ENCODE measurements at places on chromosomes 13 and 19.
A peak's percentile ranks its signal among the peaks of the same experiment; 100 is the strongest.

DNA sequence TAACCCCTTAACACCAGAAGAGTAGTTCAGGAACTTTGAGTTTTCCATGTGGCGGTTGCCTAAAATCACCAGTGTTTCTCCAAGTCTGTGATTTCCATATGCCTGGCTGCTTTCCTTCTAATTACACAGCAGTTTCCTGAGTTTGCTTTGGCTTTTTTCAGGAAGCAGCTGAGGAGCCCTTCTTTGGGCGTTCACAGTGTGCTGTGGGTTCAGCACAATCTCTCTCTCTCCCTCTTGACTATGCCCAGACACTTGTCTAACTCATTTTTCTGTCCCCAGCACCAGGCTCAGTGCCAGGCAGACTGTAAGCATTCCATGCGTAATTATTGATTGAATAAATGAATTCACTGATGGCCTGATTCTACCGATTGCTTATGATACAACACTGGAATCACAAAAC is 19.7 kb downstream of the SCEL start:
- DNase-seq = no peak

DNA sequence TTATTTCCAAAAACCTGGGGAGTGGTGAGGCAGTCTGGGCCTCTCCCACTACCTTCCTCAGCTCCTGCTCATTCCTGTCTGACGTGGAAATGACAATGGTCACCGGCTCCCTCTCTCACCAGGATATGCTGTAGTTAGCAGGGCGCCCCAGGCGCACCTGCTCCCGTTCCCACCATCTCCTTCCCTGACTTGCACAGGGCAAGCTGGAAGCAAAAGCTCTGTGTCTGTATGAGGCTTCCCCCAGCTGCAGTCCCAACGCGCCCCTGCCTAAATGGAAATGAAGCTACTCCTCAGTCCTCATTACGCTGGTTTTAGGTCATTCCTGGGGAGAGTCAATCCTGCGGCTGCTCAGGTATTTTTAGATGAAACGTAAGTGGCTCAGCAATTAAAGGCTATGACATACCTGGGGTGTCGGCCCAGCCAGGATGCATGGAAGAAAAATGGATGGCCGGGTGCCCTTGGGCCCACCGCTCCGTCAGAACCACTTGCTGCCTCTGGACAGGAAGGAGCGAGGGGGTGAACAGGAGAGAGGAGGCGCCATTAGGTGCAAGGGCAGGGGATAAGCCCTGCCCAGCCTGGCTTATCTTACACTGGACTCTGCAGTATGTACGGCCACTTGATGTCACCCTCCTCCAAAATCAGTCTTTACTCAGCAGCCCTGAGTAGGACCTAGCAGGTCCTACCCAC is 32.4 kb downstream of the DHRS12 start:
- no peak for DNase-seq

DNA sequence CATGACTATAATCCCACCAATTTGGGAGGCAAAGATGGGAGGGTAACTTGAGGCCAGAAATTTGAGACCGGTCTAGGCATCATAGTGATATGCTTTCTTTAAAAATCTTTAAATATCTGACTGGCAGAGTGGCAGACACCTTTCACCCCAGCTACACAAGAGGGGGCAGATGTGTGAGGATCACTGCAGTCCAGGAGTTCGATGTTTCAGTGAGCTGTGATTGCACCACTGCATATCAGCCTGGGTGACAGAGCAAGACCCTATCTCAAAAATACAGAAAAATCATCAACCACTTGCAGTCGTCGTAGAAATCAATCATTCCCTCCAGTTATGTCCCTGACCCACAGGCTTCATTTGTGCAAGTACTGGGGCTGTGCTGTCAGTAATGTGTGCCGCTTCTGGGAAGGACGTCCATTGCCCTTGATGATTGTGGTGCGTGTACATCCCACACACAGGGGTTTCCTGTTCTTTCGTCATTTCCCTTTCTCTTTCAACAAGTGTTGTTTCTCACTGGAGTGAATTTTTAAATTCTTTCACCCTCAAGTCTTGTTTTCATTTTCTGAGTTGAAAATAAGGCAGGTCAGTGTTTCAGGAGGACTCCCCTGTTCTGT is 1.4 kb downstream of the LGALS14 start:
- no peak for DNase-seq

GRCh38 chr13:100306434-100306999 is 217.6 kb downstream of the PCCA start:
- no peak for DNase-seq

DNA sequence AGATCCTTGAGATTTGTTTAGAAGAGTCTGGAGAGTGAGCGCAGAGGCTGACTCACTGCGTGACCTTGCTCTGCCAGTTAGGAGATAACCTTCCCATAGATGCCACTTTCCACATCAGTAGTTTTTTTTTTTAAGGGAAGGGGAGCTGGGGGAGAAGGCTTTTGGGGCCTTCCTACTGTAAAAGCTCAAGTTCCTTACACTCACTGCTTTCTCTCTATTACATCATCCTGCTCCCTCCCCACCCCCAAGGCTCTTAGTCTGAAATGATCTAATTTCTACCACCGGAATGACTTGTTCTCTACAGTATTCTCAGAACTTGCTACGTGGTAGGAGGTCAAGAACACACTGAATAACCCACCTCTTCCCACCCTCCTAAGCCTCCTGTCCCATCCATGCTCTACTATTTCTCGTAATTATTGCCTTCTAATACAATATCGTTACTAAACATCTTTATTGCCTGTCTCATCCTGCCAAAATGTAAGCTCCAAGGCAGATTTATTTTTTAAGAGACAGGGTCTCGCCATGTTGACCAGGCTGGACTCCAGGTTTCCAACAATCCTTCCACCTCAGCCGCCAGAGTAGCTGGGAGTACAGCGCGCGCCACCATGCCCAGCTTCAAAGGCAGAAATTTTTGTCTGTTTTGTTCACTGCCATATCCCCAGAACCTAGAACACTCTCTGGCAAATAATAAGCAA is 1.2 kb downstream of the LONP1 start:
- DNase-seq = peak; percentile 75

DNA sequence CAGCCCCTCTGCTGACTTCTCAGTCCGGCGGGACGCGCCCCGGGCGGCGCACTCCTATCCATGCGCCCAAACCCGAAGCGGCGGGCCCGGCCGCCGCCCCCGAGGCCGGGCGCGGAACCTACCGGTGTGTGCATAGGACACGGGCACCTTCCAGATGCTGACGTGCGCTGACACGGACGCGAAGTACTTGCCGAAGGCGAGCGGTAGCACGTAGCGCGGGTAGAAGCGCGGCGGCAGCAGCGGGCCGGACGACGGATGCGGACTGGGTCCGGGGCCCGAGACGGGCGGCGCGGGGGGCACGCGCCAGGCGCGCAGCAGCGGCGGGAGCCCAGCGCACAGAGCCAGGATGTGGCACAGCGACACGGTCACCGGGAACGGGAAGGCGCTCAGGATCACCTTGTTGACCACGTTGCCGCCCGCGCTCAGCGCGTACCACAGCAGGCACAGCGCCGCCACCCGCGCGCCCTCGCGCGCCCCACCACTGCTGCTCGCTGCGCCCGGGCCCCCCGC is 338 bp downstream of the SLC35E1 start:
- DNase-seq = peak; percentile 17

DNA sequence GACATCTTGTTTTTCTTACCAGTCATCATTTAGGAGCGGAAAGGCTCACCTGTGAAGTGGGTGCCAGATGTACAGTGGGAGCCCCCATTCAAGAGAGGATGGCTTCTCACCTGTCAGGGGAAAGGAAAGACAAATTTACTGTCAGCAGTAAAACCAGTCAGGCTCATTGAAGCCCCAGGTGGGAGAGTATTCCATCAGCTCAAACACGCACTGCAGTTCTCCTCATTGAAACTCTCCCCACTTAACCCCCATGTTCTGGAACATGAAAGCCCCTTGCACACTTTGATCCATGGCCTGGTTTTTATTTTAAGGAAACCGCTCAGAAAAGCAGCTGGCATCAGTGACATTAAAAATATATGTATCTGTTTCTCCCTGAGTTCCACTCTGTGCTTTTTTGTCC is 401.1 kb upstream of the ZNF507 start:
- DNase-seq = no peak

DNA sequence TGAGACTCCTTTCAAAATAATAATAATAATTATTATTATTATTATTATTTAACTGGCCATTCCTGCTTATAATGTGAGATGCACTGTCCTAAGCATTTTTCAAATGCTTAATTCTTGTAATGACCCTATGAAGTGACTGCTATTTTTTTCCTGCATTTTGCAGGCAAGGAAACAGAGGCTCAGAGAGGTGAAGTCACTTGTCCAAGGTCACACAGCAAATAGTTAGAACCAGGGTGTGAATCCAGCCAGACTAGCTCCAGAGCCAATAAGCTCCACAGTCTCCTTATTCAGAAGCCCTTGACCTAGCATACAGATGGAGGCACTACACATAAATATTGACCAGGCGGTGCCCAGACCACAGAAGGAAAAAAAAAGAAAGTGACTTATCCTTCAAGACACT is 77.5 kb upstream of the CACNA1A start:
- no peak for DNase-seq

Data from fibroblast of mammary gland (primary cell).